Activated CD4-positive, alpha-beta memory T cell treated with anti-CD3 and anti-CD28 coated beads, Interleukin-2, amount 10 ng/mL, durations not matched to agents 7 days and 5 days (primary cell): ENCODE measurements at places on chromosomes 12 and 14. TPM values are rescaled to one million over a fixed set of nuclear protein-coding genes. Genes with fewer than 3 reads are reported as not detected.

The IL23A gene
- total RNA-seq = 11.0 TPM

The SLC22A17 gene
- total RNA-seq = 2.0 TPM

The ANKS1B gene
- 0.30 TPM for total RNA-seq

GRCh38 chr12:105107171-105107493 is 399 bp upstream of the WASHC4 start:
- peaks cover 13% of the 10 kb centered on the region for H3K36me3 ChIP-seq
- H3K27ac ChIP-seq = peak overlapping the region; percentile 73
- no peak for DNase-seq
- peaks cover 34% of the 10 kb centered on the region for H3K4me1 ChIP-seq
- H3K27me3 ChIP-seq = peaks cover 16% of the 10 kb centered on the region
- H3K4me3 ChIP-seq = peak overlapping the region; percentile 92

DNA sequence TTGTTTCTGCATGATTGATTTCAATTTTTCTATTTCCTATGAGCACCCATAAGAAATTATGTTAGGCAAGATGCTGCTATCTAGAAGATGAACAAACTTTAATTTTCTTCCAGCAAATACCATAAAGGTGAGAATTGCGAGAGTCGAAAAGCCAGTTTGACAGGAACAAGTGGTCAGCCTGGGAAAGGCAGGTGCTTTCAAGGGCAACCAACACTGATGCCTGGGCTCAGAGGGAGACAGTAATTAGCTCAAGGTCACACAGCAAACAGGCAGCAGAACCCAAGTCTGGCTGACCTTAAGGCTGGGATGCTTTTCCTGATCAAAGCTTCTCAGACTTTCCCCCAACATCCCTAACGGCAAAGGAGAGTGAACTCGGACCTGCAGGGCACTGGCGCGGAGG is 6.8 kb upstream of the OTUB2 start:
- peaks cover 3% of the 10 kb centered on the region for H3K27me3 ChIP-seq
- peaks cover 49% of the 10 kb centered on the region for H3K4me1 ChIP-seq
- H3K27ac ChIP-seq = no peak overlapping the region
- H3K4me3 ChIP-seq = no peak overlapping the region
- no peak for DNase-seq
- no peaks in the 10 kb centered on the region for H3K36me3 ChIP-seq

GRCh38 chr12:48459259-48459658 is 13.1 kb upstream of the ANP32D start:
- no peak overlapping the region for H3K27ac ChIP-seq
- H3K27me3 ChIP-seq = peaks cover 34% of the 10 kb centered on the region
- no peak for DNase-seq
- no peaks in the 10 kb centered on the region for H3K4me1 ChIP-seq

DNA sequence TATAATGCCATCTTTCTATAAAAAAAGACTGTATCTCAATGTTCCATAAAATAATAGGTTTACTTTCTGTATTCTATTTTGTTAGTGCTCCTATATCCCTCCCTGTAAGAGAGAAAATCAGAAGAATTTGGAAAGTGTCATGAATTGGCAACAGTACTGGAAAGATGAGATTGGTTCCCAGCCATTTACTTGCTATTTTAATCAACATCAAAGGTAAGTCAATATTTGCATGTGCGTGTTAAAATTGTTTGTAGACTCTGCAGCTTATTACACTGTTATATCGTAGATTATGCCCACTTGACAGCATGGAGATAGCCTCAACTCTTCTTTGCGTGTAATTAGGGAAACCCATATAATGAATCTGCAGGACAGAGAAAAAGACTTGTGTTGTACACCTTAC is 34.0 kb downstream of the KCNMB4 start:
- no peak overlapping the region for H3K4me3 ChIP-seq
- no peaks in the 10 kb centered on the region for H3K36me3 ChIP-seq
- no peaks in the 10 kb centered on the region for H3K4me1 ChIP-seq
- no peak for DNase-seq

GRCh38 chr12:19105463-19105862 is 24.1 kb upstream of the PLEKHA5 start:
- no peaks in the 10 kb centered on the region for H3K27me3 ChIP-seq
- no peak overlapping the region for H3K4me3 ChIP-seq
- no peak for DNase-seq
- no peaks in the 10 kb centered on the region for H3K4me1 ChIP-seq
- H3K27ac ChIP-seq = no peak overlapping the region

- no peak overlapping the region for H3K27ac ChIP-seq
- no peaks in the 10 kb centered on the region for H3K27me3 ChIP-seq
- DNase-seq = no peak
These were observed 80.6 kb upstream of the GSC start for GRCh38 chr14:94850309-94851211.

- peaks cover 21% of the 10 kb centered on the region for H3K4me1 ChIP-seq
- H3K36me3 ChIP-seq = no peaks in the 10 kb centered on the region
- H3K4me3 ChIP-seq = no peak overlapping the region
- DNase-seq = no peak
- H3K27me3 ChIP-seq = no peaks in the 10 kb centered on the region
These were observed 10.9 kb downstream of the CCDC85C start for GRCh38 chr14:99592933-99593753.
